Stimulated activated CD4-positive, alpha-beta T cell treated with anti-CD3 and anti-CD28 coated beads, TNF-alpha, amount 100 ng/mL, for 24 hours (primary cell): ENCODE measurements at places on chromosomes 2 and 18.

DNA sequence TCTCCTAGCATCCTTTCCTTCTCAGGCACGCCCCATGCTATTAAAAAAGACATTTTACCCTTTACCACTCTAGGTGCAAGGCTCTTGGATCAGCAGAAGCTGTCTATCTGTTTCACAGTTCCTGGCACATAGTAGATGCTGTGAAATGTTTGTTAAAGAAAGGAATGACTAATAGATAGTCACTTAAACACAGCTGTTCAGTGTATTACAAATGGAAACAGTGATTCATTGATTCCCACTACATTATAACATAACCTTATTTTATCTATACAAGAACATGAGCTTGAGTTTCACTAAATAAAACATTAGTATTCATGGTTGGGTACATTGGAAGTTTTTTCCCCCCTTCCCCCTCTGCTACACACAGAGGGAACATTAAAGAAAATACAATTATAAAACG is 142.1 kb downstream of the ASXL3 start:
- no peak for DNase-seq

- DNase-seq: no peak
These were observed 223.3 kb upstream of the STON1 start for GRCh38 chr2:48306409-48307284.

DNA sequence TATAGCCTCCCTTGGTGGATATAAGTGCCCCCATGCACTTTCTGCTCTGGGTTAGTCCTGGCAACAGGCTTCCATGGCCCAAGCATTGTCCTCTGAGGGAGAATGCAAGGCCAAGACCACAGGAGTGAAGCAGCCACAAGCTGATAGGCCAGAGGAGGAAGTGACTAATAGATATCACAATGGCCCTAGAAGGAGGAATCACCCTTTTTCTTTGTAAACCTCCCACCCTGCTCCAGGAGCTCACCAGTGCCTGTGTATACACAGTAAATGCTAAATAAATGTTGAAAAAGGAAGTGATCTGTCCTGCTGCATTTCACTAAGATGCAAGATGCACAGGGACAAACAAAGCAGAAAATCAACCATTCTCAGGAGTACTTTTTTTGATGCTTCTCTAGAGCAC is 49.7 kb upstream of the ABCA12 start:
- no peak for DNase-seq

DNA sequence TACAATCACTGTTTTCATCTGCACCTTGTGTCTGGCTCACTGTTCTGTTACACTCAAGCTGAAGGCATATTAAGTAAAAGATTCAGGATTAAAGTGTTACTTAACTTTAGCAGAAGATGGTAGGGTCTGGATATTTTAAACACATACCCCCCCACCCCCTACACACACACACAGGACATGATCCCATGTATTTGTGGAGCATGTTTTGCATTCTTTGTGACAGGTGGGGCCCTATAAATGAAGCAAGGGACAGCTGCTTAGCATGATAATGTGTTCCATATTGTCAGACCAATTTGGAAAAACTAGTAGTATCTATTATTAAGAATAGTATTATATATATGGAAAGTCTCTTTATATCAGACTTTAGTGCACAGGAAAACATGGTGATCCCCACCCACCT is 335.2 kb upstream of the TNP1 start:
- DNase-seq: no peak

DNA sequence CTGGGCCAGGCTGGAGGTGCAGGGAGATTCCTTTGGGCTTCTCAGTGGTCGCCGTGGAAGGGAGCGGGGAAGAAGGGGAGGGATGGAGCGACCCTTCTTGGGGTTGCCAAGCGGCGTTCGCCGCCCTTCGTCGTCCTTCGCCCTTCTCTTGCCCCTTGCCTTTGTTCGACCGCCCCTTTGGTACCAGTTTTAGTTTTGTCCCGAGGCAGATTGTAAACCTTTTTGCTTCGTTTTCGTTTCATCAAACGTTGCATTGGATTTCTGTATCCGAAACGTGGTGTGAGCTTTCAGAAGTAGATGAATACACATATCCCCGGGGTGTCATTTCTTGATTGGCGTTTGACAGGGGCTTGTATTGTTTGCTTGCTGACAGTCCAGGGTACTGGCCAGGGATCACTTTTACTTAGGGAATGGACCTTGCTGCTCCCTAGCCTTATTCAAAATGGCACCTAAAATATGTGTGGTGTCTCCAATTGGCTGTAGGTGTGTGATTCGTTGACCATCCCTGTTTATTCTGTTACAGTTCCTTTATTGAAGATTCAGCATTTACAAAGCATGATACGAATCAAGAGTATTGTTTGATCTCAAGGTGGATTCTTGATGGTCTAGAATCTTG is 788 bp downstream of the USP14 start:
- DNase-seq: no peak

DNA sequence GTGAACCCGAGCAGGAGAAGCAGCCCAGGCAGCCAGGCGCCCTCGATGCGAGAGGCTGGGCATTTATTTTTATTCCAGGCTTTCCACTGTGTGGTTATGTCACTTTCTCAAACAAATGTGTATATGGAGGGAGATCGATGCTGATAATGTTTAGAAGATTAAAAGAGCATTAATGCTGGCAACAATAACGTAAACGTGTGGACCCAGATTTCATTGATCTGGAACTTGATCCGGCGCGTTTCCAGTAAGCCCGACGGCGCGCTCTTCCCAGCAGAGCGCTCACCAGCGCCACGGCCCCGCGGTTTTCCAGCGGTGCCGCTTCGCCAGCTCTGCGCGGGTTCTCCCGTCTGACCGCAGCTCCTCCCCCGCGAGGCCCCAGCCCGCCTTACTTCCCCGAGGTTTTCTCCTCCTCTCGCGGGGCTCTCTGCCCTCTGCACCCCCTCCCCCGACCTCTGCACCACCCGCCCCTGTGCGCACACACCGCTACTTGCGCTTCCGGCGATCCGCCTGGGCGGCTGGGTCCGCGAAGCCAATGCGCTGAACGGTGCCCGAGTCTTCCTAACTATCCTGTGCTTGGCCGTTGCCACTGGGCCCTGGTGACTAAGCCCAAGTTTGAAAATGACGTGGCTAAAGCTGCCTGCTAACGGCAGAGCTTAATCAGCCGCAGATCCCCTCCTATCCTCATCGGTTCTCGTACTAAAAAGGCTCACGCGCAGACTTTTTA is 6.1 kb downstream of the ONECUT2 start:
- DNase-seq: no peak

- no peak for DNase-seq
These were observed 95.9 kb upstream of the ZBTB14 start for GRCh38 chr18:5391409-5391808.

- no peak for DNase-seq
These were observed 98.3 kb downstream of the RAPGEF4 start for GRCh38 chr2:172833898-172834297.

DNA sequence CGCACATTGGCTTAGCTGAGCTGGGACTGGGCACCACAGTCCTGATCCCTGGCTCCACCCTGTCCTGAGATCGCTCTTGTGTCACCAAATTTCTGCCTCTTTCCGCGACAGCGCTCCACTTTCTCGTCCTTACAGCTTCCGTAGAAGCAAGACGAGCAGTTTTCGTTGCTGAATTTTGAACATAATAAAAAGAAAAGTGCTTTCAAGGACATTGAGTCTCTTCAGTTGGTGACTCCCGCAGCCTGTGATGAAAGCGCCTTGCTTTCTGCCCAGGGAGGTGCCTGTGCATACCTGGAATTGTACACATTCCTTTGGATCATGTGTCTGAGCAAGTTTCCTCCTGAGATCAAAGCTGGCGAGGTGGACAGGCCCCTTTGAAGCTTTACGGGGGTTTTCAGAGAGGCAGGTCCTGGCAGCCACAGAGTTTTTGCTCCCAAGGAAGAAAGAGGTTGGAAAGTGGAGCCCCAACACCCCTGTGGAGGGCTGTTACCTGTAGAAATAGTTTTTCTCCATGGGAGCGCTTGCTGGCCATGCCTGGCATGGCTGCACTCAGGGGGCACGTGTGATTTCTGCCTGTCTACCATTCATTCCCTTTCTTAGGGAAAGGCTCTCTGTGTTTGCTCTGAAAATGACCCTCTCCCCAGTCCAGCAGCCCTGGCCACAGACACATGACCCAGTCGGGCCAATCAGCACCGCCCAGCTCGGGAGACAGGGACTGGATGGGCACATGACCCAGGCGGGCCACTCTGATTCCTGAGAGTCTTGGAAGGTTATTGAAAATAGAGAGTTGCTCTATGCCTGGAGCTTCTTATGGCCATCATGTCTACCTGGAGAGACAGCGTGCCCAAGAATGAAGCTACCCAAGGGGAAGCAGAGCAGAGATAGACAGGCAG is 115.6 kb upstream of the OTOS start:
- DNase-seq: no peak

- no peak for DNase-seq
These were observed 6.7 kb upstream of the ATG16L1 start for GRCh38 chr2:233244818-233245217.

- DNase-seq: no peak
These were observed 61.7 kb downstream of the CCDC88A start for GRCh38 chr2:55357927-55358326.

GRCh38 chr2:168555283-168555682 is 99.2 kb downstream of the CERS6 start:
- no peak for DNase-seq

DNA sequence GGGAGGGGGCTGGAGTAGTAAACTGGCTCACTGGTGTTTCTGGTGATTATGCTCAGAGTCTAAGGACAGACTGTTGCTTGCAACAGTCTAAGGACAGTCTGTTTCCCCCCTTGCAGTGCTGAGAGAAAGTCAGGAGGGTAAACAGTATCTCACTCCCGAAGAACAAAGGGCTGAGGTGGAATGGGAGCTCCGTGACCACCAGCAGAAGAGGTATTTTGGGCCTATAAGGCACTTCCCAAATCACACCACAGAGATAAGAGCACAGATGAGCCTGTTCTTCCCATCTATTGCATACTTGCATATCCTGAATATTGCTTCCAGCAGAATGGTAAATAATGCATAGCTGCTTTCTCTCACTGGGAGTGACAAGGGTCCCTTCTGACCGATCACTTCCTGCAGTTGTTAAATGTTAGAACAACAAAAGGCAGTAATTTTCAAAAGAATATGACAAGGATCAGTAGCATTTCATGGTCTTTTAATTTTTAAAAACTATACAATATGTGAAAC is 160.4 kb upstream of the LYPD1 start:
- no peak for DNase-seq

DNA sequence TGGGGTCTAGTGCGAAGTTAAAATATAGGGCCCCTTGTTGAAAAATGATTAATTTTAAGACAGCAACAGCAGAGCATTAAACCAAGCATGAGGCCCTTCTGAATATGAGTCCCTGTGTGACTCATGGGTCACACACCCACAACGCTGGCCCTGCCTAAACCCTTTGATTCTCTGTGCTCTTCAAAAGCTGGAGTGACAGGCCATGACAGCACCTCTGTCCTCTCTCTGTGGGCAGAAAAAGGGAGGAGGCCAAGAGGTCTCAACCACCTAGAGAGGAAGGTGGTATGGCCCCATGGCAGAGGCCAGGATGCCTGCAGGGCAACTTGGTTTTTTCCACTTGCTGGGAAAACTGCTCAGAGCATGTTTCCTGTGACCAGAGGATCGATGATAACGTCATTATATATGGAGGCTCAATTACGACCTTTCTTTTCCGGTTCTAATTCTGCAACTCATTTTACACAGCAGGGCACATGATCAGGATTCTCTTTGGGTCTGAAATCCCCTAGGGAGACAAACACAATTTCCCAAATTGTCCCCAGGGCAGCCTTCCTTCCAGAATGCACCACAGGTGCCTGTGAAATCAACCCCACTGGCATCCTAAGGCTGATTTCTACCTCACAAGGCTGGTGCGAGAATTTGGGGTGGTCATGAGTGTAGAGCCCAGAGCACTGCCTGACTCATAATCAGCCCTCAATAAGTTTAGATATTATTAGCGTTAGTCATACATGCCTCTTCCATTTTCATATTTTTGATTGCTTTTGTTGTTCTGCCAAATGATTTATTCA is 102.0 kb upstream of the PPP1CB start:
- no peak for DNase-seq

GRCh38 chr2:31539505-31539904 is 41.2 kb downstream of the SRD5A2 start:
- DNase-seq: no peak

- no peak for DNase-seq
These were observed 401.4 kb downstream of the ALK start for GRCh38 chr2:29520001-29520400.

GRCh38 chr2:217727801-217728200 is 275.0 kb downstream of the TNS1 start:
- DNase-seq: no peak

DNA sequence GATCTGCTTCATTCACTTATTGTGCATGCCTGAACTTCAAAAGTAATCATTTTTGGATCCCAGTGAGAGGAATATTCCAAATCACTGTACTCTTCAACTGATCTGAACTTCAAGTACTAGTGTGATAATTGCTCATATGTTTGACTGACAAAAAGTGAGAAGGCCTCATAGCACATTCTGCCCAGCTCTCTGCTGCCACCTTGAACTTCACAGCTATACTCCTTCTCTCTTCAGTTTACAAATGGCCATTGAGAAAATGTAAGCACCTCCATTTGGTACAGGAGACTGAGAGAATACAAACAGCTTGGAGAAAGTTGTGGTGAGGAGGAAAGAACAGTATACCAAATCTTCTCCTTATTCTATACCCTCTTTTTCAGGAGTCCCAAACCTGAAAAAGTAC is 946.0 kb upstream of the CHAC2 start:
- no peak for DNase-seq

GRCh38 chr2:112665113-112665780 is 19.5 kb downstream of the SLC20A1 start:
- DNase-seq: no peak

GRCh38 chr2:23593752-23594459 is 208.9 kb downstream of the KLHL29 start:
- DNase-seq: no peak

GRCh38 chr18:79477711-79478483 is 82.2 kb downstream of the NFATC1 start:
- no peak for DNase-seq

GRCh38 chr2:147174824-147175254 is 670.0 kb upstream of the ACVR2A start:
- DNase-seq: no peak

DNA sequence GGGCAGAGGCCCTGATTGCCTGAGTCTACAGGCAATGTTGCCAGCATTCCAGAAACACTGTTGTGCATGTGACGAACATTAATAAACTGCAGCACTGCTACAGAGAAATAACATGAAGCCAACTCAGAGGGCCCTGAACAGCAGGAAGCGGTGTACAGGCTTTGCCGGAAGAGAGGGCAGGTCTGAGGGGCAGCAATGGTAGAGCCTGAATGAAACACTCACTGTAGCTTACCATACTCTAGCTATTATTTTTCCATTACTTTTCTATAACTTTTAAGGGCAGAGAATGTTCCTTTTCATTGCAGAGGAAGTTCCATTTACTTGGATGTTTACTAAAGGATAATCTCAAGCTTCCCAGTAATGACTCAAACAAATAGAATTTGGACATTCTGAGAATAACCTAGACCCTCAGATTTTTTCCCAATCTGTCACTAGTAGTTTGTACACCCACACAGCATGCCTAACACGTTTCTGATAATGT is 150.4 kb downstream of the MTX2 start:
- DNase-seq: no peak

- no peak for DNase-seq
These were observed 19.3 kb upstream of the CPS1 start for GRCh38 chr2:210536973-210537650.
